ENCODE measurements at places on chromosomes 5 and 9. TPM values are rescaled to one million over a fixed set of nuclear protein-coding genes. Genes with fewer than 3 reads are reported as not detected.

DNA sequence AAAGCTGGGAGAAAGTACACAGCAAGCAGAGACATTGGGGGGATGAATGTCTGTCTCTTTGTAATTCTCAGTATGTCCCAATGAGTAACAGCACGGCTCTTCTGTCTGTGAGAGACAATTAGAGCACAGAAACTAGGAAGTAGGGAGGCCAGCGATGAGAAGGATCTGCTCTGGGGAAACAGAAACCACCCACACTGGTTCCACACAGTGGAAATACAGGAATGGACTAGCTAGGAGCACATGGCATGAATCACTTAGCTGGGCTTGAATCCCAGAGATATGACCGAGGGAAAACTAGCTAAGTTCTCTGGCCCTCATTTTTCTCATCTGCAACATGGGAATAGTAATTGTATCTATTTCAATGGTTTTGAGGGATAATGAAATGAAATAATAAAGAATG, 895.9 kb downstream of the TLE4 start:
- H3K4me1 ChIP-seq: no peaks in the 10 kb centered on the region
- DNase-seq: no peak
- H3K27ac ChIP-seq: no peak overlapping the region
- H3K27me3 ChIP-seq: no peaks in the 10 kb centered on the region
- no peak overlapping the region for H3K4me3 ChIP-seq

Gene PALM2AKAP2
- 24.4 TPM for total RNA-seq

- DNase-seq: peak; percentile 40
- H3K27me3 ChIP-seq: no peaks in the 10 kb centered on the region
- no peak overlapping the region for H3K27ac ChIP-seq
- no peaks in the 10 kb centered on the region for H3K4me1 ChIP-seq
- peak overlapping the region; percentile 12 for H3K4me3 ChIP-seq
Measured at GRCh38 chr9:99296291-99296951, 74.3 kb downstream of the SEC61B start.

GRCh38 chr9:123360161-123361085, 4.4 kb downstream of the CRB2 start:
- H3K36me3 ChIP-seq: no peaks in the 10 kb centered on the region
- no peak for DNase-seq
- no peaks in the 10 kb centered on the region for H3K4me1 ChIP-seq
- H3K4me3 ChIP-seq: no peak overlapping the region
- no peak overlapping the region for H3K27ac ChIP-seq

DNA sequence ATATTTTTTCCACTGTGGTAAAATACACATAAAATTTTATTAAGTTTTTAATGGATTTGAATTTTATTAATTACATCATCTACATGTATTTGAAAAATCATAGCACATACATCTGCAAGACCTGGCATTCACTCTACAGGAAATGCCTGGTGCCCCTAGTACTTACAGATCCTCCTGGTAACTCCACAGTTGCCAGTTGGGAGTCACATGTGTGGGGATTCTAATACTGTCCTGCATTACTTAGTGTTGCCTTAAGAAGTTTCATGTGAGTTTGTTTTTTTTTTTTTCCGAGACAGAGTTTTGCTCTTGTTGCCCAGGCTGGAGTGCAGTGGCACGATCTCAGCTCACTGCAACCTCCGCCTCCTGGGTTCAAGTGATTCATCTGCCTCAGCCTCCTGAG, 18.1 kb downstream of the KDM3B start:
- H3K27ac ChIP-seq: no peak overlapping the region
- peaks cover 11% of the 10 kb centered on the region for H3K4me1 ChIP-seq

DNA sequence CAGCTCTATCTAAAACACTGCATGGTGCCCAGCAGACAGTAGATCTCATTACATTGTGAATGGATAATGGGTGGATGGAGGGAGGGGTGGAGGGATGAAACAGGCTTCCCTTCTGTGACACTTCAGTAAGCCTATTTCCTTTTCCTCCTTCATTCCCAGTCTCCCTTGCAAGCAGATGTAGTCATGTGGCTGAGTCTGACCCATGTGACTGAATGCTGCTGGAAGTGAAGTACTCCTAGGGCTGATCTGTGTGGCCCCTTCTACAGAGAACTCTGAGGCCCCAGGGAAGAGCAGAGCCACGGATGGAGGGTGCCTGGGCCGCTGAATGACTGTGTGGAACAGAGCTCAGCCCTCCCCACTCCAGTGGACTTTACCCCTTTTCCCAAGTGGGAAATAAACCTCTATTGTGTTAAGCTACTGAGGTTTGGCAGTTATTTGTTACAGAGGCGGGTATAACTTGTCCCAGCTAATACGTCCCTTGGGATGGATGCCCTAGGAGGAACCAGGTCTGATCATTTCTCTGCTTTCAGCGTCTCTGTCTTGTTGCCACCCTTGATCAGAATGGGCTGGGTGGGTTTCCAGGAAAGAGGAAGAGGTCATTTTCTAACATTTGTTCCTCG, 176.1 kb upstream of the MVB12B start:
- peaks cover 5% of the 10 kb centered on the region for H3K4me1 ChIP-seq
- no peak overlapping the region for H3K27ac ChIP-seq
- no peak for DNase-seq
- H3K27me3 ChIP-seq: no peaks in the 10 kb centered on the region
- no peaks in the 10 kb centered on the region for H3K36me3 ChIP-seq
- H3K4me3 ChIP-seq: no peak overlapping the region

GRCh38 chr5:160458806-160459800, 37.4 kb downstream of the PTTG1 start:
- H3K4me3 ChIP-seq: no peak overlapping the region
- H3K27ac ChIP-seq: no peak overlapping the region
- H3K36me3 ChIP-seq: no peaks in the 10 kb centered on the region
- no peak for DNase-seq
- H3K27me3 ChIP-seq: no peaks in the 10 kb centered on the region

All from left lung (tissue), 14 donors.